Breast epithelium (tissue), 4 donors: ENCODE measurements at places on chromosomes 7 and 10.

- peak; percentile 27 for DNase-seq
- H3K27me3 ChIP-seq = no peaks in the 10 kb centered on the region
- no peak overlapping the region for H3K27ac ChIP-seq
- H3K36me3 ChIP-seq = no peaks in the 10 kb centered on the region
- H3K4me3 ChIP-seq = no peak overlapping the region
Measured at GRCh38 chr7:411677-412312, 107.9 kb downstream of the PDGFA start.

GRCh38 chr7:37349979-37350590 lies 98.6 kb downstream of the ELMO1 start:
- no peak overlapping the region for H3K27ac ChIP-seq
- H3K4me1 ChIP-seq = no peaks in the 10 kb centered on the region
- H3K4me3 ChIP-seq = no peak overlapping the region
- no peak for DNase-seq

GRCh38 chr7:44622342-44623151 lies 16.1 kb downstream of the OGDH start:
- H3K4me1 ChIP-seq = no peaks in the 10 kb centered on the region
- H3K4me3 ChIP-seq = no peak overlapping the region
- DNase-seq = no peak
- H3K27me3 ChIP-seq = no peaks in the 10 kb centered on the region
- no peaks in the 10 kb centered on the region for H3K36me3 ChIP-seq

- no peaks in the 10 kb centered on the region for H3K36me3 ChIP-seq
- H3K4me1 ChIP-seq = no peaks in the 10 kb centered on the region
- no peaks in the 10 kb centered on the region for H3K27me3 ChIP-seq
Measured at GRCh38 chr7:69166979-69167516, 431.2 kb upstream of the AUTS2 start.

- DNase-seq = no peak
- H3K27ac ChIP-seq = no peak overlapping the region
- no peaks in the 10 kb centered on the region for H3K4me1 ChIP-seq
- H3K4me3 ChIP-seq = no peak overlapping the region
Measured at GRCh38 chr7:73615886-73616285, 8.4 kb downstream of the MLXIPL start.

GRCh38 chr7:67021260-67021659 lies 24.6 kb downstream of the TYW1 start:
- no peak overlapping the region for H3K4me3 ChIP-seq
- H3K4me1 ChIP-seq = no peaks in the 10 kb centered on the region
- no peak for DNase-seq
- no peak overlapping the region for H3K27ac ChIP-seq
- H3K36me3 ChIP-seq = peaks cover 3% of the 10 kb centered on the region
- no peaks in the 10 kb centered on the region for H3K27me3 ChIP-seq

DNA sequence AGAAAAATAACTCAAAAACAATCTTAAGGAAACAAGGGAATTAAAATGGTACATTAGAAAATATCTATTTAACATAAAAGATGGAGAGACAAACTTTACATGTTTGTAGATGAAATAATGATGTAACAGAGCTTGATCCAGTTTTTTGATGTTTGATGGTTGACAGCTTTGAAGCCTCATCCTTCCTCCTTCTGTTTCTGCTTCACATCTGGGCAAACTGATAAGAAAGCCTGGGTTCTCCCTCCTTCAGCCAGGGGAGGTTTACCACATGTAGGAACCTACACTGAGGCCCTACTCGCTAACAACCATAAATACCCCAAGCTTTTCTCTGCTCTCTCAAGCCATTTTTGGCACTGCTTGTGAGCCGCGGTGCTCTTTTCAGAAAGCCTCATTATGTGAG lies 82.8 kb upstream of the ZNF32 start:
- no peaks in the 10 kb centered on the region for H3K4me1 ChIP-seq
- H3K36me3 ChIP-seq = no peaks in the 10 kb centered on the region
- no peaks in the 10 kb centered on the region for H3K27me3 ChIP-seq
- no peak for DNase-seq
- H3K27ac ChIP-seq = no peak overlapping the region

DNA sequence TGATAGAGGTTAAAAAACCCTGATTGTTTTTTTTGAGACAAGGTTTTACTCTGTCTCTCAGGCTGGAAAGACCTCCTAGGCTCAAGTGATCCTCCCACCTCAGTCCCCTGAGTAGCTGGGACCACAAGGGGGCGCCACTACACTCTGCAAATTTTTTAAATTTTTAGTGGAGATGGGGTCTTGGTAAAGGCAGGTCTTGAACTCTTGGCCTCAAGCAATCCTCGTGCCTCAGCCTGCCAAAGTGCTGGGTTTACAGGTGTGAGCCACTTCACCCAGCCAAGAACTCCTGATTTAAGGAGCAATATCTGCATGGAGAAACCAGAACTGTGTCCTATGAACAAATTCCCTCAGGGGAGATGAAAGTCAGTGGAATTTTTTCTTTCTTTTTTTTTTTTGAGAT lies 7.3 kb upstream of the KLHDC10 start:
- H3K27ac ChIP-seq = no peak overlapping the region
- no peaks in the 10 kb centered on the region for H3K4me1 ChIP-seq
- no peaks in the 10 kb centered on the region for H3K36me3 ChIP-seq
- no peaks in the 10 kb centered on the region for H3K27me3 ChIP-seq
- H3K4me3 ChIP-seq = no peak overlapping the region

GRCh38 chr7:7672545-7673239 lies 32.1 kb downstream of the UMAD1 start:
- H3K27ac ChIP-seq = no peak overlapping the region
- H3K27me3 ChIP-seq = no peaks in the 10 kb centered on the region
- no peak overlapping the region for H3K4me3 ChIP-seq
- no peak for DNase-seq

DNA sequence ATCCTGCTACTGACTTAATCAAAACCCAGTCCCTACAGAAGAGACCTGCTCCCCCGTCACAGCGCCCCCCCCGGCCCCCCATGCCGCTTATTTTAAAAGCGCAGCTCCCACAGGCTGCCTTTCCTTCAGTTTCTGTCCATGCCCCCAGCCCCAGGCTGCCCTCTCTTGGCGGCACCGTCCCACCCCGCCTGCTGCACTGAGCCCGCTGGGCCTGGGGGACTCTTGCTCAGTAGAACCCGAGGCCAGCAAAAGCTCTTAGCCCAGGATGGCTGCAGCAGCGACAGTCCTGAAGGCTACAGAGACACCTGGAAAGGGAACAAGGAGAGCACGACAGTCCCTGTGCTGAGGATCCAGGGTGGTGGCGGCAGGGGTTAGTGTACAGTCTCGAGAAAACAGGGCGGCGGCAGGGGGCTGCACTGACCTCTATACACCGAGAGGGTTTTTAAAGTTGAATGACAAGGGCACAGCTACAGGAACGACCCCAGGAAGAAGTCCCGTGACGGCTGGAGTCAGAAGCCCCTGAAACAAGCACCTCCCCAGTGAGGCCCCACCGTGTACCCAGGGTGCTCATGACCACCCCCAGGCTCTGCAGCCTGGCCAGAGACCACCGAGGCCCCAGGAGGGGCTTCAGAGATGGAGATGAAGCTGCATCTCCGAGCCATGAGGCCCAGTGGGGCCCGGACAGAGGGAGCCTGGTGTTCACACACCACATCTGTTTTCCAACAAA lies 54.4 kb downstream of the ZRANB1 start:
- H3K36me3 ChIP-seq = no peaks in the 10 kb centered on the region
- no peak for DNase-seq
- H3K27ac ChIP-seq = no peak overlapping the region
- H3K4me3 ChIP-seq = no peak overlapping the region
- no peaks in the 10 kb centered on the region for H3K27me3 ChIP-seq
- H3K4me1 ChIP-seq = peaks cover 20% of the 10 kb centered on the region

DNA sequence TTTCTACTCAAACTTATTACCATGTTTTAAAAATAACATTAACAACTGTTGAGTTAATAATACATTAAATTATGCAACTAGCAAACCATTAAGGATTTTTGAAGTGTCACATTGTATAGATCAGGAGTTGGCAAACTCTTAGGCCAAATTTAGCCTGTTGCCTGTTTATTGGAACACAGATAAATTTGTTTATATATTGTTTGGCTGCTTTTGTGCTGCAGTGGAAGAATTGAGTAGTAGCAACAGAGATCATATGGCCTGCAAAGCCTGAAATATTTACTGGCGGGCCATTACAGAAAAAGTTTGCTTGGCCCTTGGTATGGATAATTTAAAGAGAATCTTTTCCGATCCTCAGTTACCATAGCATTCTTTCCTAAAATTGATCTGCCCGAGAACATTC lies 50.7 kb upstream of the TMEM236 start:
- H3K27me3 ChIP-seq = no peaks in the 10 kb centered on the region
- no peak overlapping the region for H3K27ac ChIP-seq

DNA sequence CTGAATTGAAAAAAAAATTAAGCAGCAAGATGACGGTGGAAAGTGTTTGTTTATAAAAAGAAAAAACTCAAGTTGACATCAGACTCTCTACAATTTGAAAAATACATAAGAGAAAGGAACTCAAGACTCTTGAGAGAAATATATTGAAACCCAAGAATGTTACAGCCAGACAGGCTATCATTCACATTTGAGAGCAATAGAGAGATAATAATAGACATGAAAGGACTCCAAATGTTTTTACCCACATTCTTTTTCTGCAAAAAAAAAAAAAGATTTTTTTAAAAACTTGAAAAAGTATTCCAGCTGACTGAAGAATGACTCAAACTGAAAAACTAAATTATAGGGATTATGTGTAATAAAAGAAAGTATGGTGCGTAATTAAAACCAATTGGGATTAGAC lies 532.4 kb downstream of the INHBA start:
- no peak for DNase-seq
- H3K4me3 ChIP-seq = no peak overlapping the region
- H3K27me3 ChIP-seq = no peaks in the 10 kb centered on the region
- H3K27ac ChIP-seq = no peak overlapping the region

- no peak overlapping the region for H3K4me3 ChIP-seq
- no peak overlapping the region for H3K27ac ChIP-seq
- no peaks in the 10 kb centered on the region for H3K36me3 ChIP-seq
- no peaks in the 10 kb centered on the region for H3K4me1 ChIP-seq
- DNase-seq = no peak
- H3K27me3 ChIP-seq = no peaks in the 10 kb centered on the region
Measured at GRCh38 chr7:121824276-121824675, 48.7 kb upstream of the PTPRZ1 start.

GRCh38 chr7:5694221-5694754 lies 87.2 kb downstream of the RNF216 start:
- peaks cover 20% of the 10 kb centered on the region for H3K4me1 ChIP-seq
- DNase-seq = no peak
- peak overlapping the region; percentile 88 for H3K27ac ChIP-seq
- H3K4me3 ChIP-seq = peak overlapping the region; percentile 56
